ENCODE measurements at places on chromosomes 12 and 14. TPM values are rescaled to one million over a fixed set of nuclear protein-coding genes. Genes with fewer than 3 reads are reported as not detected.
A peak's percentile ranks its signal among the peaks of the same experiment; 100 is the strongest.

The DERA gene
- total RNA-seq, result 47.3 TPM

The EPYC gene
- total RNA-seq, result not detected

The PPP1R1A gene
- total RNA-seq, result 7.7 TPM

The KRT82 gene
- not detected for total RNA-seq

DNA sequence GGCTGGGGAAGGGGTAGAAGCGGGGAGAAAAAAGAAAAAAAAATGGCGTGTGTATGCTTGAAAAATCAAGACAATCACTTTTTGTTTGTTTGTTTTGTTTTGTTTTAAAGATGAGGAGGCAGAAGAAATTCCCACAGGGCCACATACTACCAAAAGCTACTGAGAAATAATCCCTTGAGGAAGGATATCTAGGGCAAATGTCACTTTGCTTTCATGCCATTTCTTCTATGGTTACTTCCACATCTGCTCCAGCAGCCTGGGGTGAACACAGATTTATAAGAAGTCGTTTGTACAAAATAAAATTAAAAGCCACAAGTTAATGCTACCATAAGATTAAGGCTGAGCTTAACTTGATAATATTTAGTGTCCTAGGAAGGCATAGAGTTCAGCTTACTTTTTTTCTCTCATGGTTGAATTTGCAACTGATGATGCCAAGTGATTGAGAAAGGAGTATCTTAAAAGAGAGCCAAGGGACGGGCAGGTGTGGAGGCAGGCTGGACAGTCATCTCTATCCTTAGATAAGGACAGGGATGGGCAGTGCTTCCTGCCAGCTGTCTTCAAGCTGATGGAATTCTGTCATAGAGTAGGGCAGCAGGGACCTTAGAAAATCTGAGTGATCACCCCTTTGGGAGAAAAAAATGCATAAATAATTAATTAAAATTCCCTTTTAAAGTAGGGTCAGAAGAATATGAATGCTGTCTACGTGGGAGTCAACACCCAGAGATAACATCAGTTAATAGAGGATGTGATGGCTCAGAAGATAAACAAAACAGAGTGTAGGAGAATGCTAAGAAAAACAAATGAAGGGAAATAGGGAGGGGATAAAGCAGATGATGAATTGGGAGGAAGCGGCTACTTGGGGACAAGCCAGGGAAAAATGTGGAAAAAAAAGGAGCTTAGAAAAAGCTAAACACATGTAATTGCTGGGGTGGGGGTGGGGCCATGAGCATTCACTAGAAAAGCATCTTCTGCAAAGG lies 57.1 kb downstream of the DYRK2 start:
- no peak overlapping the region for H3K4me3 ChIP-seq
- no peak for DNase-seq
- peaks cover 19% of the 10 kb centered on the region for H3K4me1 ChIP-seq
- H3K27me3 ChIP-seq, result no peaks in the 10 kb centered on the region

DNA sequence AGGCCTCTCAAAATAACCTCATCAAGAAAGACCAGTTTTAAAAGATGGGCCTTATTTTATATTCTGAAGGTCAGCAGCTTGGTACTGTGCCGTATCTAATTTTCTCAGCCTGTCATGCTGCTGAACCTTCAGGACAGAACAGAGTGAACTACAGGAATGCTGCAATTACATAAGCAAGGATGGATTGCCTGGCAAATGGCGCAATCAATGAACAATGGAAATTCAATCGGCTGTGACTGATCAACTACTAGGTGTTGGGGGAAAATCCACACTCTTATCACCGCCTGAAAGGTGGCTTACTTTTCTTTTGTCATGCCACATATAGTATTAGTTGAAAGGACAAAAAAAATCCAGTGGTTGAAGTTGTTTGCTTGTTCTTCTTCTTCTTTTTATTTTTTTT lies 8.5 kb downstream of the ACSS3 start:
- H3K4me3 ChIP-seq, result no peak overlapping the region
- H3K27ac ChIP-seq, result no peak overlapping the region
- H3K4me1 ChIP-seq, result no peaks in the 10 kb centered on the region
- no peaks in the 10 kb centered on the region for H3K27me3 ChIP-seq

DNA sequence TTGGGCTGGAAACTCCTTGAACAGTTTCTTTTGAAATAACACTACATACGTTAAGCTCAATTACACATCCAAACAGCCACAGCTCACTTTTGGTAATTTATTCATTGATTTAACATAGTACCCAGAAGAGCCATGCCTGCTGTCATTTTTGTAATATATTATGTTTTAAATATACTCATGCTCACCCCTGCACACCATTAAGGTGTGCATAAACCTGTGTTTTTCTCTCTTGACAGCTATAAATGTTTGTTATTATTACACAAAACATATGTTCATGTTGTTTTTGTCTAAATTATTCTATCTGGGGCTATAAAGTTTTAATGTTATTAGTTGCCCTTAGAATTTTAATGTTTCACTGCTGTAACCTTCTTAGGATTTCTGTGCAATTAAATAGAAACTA lies 296.1 kb downstream of the AKAP6 start:
- H3K4me1 ChIP-seq, result no peaks in the 10 kb centered on the region
- H3K36me3 ChIP-seq, result no peaks in the 10 kb centered on the region
- H3K27ac ChIP-seq, result no peak overlapping the region
- no peak for DNase-seq

DNA sequence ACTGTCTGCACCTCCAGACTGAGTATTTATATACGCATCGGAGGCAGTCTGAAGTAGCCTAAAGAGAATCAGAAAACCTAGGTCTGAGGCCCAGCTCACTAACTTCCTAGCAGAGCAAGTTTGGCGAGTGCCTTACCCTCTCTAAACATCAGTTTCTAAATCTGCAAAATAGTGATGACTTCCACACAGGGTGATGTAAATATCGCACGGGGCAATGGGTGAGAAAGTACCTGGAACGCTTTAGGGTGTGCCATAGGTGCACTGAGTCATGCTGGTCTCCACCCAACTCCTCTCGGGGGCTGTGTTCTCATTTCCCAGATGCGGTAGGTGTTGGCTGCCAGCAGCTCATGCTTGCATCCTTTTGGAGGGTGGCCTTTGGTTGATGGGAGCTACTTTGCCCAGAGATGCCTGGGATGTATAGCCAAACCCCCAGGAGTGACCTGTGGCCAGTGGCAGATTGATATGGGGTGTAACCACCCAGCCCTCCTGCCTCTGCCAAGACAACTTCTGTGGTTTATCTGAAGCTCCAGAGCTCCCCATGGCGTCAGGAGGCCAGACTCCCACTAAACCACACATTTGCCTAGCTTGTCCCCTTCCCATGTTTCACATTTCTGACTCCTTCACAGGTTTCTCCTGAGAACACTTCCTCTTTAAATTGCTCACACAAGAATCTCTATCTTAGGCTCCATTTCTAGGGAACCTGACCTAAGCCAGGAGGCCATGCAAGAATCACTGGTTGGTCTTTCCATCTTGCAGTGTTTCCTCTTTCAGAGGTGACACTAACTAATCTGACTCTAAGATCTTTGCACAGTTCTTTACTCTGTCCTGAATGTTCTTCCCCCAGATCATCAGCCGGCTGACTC lies 62.0 kb upstream of the TUNAR start:
- peak; percentile 87 for DNase-seq
- no peaks in the 10 kb centered on the region for H3K27me3 ChIP-seq
- no peak overlapping the region for H3K27ac ChIP-seq

DNA sequence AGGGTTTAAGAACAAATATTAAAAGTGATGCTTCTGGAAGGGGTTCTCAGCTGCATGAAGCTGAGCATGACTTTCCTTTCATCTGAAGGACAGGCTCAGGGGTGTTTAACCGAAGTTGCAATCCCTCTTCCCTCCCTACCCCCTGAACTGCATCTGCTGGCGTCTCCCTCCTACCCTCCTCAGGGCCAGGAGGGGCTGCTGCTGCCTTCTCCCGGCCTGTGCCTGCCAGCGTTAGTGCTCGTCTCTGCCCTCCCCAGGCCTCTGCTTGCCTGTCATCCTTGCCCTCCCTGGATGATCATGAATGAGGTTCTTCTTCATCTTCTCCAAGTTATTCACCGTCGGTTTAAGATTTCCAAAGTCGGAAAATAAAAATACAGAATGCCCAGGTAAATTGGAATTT lies 12.2 kb downstream of the SMOC1 start:
- no peak for DNase-seq
- no peak overlapping the region for H3K27ac ChIP-seq
- no peaks in the 10 kb centered on the region for H3K4me1 ChIP-seq
